ENCODE measurements at places on chromosomes 7 and 10. TPM values are rescaled to one million over a fixed set of nuclear protein-coding genes. Genes with fewer than 3 reads are reported as not detected.

DNA sequence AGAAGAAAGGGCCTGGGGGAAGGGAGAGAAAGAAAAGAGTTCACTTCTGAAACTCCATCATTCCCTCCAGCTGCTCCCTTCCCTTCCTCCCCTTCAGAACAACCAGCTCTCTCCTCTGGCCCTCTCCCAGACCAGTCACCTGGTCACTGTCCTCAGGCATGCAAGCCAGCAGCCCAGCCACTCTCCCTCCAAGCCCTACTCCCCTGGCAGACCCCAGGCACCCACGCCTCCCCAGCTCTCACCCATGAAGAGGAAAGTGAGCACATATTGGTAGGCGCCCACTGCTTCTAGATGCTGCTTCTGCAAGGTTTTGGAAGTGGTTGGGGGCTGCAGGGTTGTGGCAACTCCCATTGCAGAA lies 353 bp downstream of the MOGAT3 start:
- DNase-seq: no peak

Gene SLC13A1
- not detected for total RNA-seq

Gene MNX1
- not detected for total RNA-seq

DNA sequence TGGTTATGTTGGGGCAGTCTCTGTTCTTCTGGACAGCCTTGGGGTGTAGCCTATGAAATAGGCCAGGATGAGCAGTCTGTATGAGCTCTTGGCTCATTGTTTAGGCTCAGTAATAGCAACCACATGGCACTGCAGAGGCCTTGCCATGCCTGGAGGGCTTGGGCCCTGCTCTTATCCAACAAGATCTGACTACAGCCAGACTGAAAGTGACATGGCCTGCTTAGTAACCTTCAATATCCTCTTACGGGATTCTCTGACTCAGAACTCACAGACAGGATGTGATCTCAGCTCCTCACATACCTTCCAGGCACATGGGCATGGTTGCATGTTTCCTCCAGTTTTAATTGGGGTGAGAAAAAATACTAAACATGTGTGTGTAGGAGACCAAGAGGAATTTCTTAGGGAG lies 289.3 kb downstream of the PTEN start:
- DNase-seq: no peak

Gene LRRC18
- total RNA-seq: not detected

- DNase-seq: no peak
These were observed 442.5 kb downstream of the RPS24 start for GRCh38 chr10:78476156-78476555.

Gene VSIR
- total RNA-seq: 32.0 TPM

Data from right cardiac atrium (tissue), 5 donors.